ENCODE measurements at places on chromosomes 13 and 19.

- no peak for DNase-seq
Measured at GRCh38 chr13:43805681-43806128, 18.9 kb upstream of the ENOX1 start.

DNA sequence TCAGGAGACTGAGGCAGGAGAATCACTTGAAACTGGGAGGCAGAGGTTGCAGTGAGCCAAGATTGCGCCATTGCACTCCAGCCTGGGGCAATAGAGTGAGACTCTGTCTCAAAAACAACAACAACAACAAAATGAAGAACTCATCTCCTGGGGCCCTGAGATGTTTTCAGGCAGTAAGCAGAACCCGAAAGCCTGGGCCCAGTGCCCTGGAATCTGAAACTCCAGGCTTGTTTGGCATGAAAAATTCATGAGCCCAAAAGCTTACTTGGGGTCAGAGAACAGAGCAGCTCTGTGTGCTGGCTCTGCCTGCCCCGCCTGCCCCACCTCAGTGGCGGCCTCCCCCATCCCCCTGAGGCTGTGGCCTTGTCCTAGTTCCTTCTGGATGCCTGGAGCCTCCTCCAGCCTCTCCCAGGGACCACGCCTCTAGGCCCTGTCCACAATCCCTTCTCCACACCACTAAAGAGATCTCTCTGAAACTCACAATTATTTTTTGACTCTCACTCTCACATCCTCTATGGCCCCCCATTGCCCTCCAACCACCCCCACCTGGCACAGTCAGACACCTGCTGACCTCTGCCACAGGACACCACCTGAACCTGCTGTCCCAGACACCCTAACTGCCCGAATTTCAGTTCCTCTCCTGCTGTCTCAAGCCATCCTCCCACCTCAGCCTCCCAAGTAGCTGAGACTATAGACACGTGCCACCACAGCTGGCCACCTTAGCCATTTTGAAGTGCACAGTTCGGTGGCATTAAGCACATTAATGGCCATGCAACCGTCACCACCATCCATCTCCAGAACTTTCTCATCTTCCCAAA, 6.9 kb upstream of the AP1M2 start:
- DNase-seq, result no peak

GRCh38 chr13:113445791-113446487, 7.3 kb downstream of the ADPRHL1 start:
- no peak for DNase-seq

DNA sequence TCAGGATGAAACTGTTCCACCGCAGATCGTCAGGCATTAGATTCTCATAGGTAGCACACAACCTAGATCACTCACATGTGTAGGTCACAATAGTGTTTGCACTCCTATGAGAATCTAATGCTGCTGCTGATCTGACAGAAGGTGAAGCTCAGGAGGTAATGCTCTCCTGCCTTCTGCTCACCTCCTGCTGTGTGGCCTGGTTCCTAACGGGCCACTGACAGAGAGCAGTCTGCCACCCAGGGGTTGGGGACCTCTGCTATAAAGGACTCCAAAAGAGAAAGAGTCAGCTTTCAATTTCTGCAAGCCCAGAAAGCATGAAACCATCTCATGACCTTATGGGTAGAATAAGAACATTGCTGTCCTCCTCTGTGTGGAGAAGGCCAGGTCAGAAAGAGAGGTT, 43.5 kb upstream of the PCCA start:
- no peak for DNase-seq

DNA sequence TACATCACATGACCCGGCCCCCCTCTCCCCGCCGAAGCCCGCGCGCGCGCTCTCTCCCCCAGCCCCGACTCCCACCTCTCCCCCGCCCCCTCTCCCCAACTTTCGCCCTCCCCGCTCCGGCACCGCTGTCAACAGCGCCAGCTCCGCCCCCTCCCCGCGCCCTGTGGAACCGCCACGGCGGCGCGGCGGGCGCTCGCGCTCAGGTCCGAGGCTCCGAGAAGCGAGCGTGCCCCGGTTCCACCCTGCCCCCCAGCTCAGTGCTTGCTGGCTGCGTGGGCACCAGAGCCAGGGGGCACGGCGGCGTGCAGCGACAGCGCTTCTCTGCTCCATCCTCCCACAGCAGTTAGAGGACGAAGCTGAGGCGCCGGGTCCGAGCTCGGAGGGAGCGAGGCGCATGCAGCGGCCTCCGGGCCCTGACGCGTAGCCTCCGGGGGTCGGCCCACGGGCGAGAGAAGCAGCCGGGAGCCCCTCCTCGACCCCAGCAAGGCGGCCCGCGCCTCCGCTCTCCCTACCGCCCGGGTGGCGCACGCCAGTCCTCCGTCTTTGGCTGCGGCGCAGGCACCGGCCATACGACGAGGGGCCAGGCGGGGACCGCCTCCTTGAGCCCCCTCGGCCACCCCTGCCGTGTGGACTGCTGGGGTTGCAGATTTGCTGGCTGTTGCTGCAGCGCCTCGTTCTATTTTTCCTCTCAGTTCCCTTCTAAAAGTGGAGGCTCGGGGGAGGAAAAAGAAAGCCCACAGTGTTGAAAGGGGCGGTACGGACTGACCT, 109.5 kb downstream of the KCNRG start:
- no peak for DNase-seq

GRCh38 chr19:16429066-16429758, 42.6 kb downstream of the EPS15L1 start:
- DNase-seq, result no peak

- DNase-seq, result no peak
Measured at GRCh38 chr13:28640861-28641599, 17.9 kb upstream of the POMP start.

GRCh38 chr19:51143486-51143885, 1.4 kb downstream of the SIGLEC7 start:
- no peak for DNase-seq

GRCh38 chr19:43721469-43722048, 5.7 kb downstream of the IRGC start:
- no peak for DNase-seq

DNA sequence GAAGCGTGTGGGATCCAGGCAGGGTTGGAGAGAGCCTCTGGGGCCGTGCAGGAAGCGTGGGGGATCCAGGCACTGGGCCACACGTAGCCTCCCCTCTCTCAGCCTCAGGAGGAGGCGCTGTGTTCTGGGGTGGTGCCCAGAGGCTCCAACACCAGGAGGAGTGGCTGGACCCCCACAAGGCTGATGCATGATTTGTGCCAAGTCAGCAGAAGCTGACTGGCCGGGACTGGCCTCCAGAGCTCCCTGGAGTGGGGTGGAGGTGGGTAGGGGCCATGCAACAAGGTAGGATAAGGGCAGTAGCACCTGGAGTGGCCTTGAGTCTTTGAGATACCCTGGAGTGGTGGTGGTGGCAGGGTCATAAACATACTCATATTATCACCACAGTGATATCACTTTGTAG, 75.3 kb downstream of the ERICH6B start:
- no peak for DNase-seq

GRCh38 chr13:110641055-110642015, 26.0 kb downstream of the NAXD start:
- no peak for DNase-seq

GRCh38 chr13:32267836-32268439, 47.2 kb downstream of the ZAR1L start:
- DNase-seq, result no peak

DNA sequence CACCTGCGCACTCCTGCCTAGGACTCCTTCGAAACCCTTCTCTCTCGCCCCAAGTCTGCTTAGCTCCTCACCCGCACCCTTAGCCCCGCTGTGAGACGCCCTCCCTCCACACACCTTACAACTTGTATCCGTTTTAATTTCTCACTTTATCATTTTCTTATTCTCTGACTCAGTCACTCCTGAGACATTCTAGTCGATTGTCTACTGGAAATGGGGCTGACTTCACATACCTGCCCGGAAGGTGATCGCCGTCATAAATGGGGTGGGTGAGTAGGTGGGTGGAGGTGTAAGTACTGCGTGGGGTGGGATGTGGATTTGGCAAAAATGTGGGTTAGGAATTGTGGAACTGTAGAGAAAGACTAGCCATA, 714 bp downstream of the NDFIP2 start:
- no peak for DNase-seq

GRCh38 chr19:57512845-57513244, 13.1 kb downstream of the ZNF773 start:
- no peak for DNase-seq

DNA sequence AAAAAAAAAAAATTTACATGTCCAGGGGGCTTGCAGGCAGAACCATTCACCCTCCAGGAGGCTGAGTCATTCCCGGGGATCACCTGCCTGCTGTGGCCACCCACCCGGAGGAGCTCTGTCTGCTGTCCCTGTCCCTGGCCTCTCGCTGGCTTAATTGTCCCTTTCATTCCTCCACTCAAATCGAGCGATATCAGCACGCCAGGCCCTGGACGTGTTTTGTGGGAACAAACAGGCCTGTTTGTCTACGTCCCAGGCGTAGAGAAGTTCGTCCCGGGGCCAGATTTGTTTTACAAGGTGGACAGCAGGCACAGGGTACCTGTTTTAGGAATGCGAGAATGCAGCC, 21.2 kb downstream of the SULT2B1 start:
- DNase-seq, result no peak

DNA sequence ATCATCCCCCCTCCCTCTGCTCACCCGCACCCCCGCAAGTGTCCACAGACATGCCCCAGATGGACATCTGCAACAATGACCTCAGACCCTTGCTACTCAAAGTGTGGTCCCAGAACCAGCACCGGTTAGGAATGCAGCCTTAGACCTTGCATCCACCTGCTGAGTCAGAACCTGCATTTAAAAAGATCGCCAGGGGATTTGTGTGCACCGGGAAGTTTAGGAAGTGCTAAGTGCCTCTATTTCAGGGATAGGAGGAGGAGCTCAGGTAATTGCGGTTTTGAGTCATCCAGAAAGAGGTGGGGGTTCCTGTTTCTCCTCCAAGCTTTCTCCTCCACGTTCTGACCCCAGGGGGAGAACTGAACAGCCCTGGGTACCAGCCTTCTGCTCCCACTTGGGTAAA, 46.2 kb downstream of the CACNA1A start:
- no peak for DNase-seq

DNA sequence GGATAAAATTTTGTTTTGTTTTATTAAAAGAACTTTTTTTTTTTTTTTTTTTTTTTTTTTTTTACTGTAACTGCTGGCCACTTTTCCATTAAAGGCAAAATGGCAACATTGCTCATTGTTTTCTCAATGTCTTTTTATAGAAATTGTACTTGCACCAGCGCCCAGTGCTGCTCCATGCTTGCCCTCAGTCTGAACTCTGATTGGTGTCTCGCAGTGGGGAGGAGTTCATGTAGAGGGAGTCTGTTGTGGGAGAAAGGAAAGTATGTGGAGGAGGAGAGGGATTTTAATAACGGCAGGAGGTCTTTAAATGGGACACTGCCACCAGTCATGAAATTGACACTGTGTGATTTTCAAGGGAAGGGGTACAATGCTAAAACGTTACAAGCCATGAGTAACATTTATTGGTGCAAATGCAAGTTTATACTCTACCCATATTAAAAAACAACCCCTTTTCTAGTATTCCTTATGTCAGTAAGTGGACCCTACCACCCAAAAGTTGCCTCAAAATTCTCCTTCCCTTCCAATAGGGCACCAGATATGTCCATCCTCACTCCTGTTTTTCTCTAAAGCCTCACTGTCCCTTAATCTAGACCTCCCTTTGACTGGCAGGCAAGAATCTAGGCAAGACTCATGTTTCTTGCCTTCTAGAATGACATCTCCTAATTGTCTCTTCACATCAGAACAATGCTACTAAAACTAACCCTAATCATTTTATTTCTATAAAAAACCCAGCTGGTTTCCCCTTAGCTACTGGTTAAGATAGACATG, 3.2 kb downstream of the RASL11A start:
- DNase-seq, result no peak

- no peak for DNase-seq
Measured at GRCh38 chr19:3981736-3982681, 3.3 kb downstream of the EEF2 start.

- DNase-seq, result no peak
Measured at GRCh38 chr13:26787961-26788360, 27.4 kb upstream of the GPR12 start.

- DNase-seq, result no peak
Measured at GRCh38 chr13:19781526-19781925, 1.2 kb downstream of the PSPC1 start.

DNA sequence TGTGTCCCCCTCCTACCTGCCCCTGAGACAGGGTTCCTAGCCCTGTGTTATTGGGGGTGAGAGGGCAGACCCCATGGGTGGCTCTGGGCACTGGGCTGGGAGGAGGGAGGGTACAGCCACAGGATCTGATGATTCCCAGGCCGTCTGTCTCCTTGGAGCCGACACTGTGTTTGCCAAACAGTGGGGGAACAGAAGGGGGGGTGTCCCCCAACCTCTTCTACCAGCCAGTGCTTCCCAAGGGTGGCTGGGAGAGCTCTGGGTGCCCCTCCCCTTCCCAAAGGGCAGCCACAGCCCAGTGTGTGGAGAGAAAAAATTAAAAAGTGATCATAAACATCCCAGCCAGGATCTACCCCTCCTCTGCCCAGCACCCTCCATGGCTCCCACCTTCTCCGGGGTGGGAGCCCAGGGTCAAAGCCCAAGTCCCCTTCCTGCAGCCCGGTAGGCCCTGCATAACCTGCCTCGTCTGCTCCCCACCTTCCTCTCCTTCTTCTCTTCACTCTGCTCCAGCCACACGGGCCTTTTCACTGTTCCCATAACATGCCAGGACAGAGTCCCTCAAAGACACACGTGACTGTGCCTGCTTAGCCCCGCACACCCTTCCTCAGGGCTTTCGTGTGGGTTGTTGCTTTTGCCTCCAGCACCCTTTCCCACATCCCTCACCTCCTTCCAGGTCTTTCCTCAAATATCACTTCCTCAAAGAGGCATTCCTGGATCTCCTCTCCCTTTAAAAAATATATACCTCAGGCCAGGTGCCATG, 1.4 kb upstream of the PLIN4 start:
- DNase-seq, result no peak

DNA sequence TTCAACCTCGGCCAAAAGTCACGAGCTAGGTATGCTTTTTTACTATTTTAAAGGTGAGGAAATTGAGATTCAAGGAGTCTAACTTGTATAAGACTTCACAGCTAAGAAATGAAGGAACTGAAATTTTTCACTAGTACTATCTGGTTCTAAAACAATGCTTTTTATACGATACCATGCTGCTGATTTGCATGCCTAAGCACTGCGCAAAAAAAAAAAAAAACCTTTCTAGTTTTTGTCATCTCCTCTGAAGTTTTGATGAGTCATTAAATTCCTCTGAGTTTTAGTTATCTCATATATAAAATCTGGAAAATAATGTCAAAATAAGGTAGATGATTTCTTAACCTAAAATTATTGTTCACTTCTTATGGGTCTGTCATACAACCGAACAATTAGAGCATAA, 28.0 kb upstream of the UFM1 start:
- DNase-seq, result no peak

- no peak for DNase-seq
Measured at GRCh38 chr13:24161010-24161775, 673 bp downstream of the SPATA13 start.

- DNase-seq, result no peak
Measured at GRCh38 chr13:99617474-99618255, 116.4 kb downstream of the TM9SF2 start.
